ENCODE measurements at places on chromosomes 6 and 20. TPM values are rescaled to one million over a fixed set of nuclear protein-coding genes. Genes with fewer than 3 reads are reported as not detected.

- DNase-seq: no peak
These were observed 230.8 kb downstream of the FOXA2 start for GRCh38 chr20:22353586-22353985.

- DNase-seq: no peak
These were observed 152.2 kb downstream of the BACH2 start for GRCh38 chr6:90144396-90144795.

DNA sequence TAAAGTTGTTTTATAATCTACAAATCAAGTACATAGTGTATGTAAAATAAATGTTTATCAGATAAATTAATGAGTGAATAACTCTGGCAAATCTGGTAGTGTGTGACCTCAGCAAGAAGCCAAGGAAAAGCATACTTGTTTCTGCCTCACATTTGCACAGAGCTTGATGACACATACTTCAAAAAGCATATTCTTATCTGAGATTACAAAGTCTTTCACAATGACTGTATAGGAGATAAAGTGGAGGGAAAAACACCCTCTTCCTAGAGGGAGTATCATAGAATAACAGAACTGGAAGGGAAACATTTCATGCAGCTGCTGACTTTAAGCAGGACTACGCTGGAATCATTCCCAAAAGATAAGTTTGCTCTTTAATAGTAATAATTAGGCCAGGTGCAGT, 28.1 kb upstream of the AKAP7 start:
- no peak for DNase-seq

GRCh38 chr20:40636486-40636885, 52.5 kb downstream of the MAFB start:
- no peak for DNase-seq

PAK5 gene
- not detected for total RNA-seq

All from uterus (tissue), 4 donors.